HT1080 (cell line): ENCODE measurements at places on chromosomes 11 and 22. TPM values are rescaled to one million over a fixed set of nuclear protein-coding genes. Genes with fewer than 3 reads are reported as not detected.

- DNase-seq: peak; percentile 34
Measured at GRCh38 chr22:48654492-48654891, 1173.2 kb downstream of the BRD1 start.

DNA sequence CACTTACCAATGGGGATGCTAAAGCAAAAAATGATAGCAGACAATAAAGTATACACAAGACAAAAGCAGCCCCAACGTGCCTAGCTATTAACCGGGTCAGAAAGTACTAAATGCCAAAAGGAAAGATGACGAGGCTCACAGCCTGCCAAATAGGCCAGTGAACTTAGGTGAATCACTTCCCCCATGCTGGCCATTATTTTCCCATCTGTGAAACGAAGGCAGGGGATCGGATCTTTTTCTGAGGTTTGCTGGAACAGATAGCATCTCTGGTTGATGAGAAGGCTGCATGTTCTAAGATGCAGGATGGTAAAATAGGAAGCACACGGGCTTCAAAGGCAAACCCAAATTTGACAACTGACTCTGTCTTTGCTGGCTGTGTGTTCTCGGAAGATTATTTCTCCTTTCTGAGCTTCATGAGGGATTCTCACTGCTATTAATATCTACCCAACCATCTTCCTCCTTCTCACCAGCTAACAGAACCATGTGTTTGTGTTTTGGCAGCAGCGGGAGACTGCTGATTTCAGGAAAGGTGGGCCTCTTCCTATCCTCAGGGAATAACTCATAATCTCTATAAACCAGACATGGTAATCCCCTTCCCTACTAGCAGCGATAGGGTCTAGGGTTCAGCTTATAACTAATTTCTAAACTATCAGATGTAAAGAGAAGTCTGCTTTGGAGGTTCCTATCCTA lies 390.7 kb downstream of the LARGE1 start:
- peak; percentile 45 for DNase-seq

DNA sequence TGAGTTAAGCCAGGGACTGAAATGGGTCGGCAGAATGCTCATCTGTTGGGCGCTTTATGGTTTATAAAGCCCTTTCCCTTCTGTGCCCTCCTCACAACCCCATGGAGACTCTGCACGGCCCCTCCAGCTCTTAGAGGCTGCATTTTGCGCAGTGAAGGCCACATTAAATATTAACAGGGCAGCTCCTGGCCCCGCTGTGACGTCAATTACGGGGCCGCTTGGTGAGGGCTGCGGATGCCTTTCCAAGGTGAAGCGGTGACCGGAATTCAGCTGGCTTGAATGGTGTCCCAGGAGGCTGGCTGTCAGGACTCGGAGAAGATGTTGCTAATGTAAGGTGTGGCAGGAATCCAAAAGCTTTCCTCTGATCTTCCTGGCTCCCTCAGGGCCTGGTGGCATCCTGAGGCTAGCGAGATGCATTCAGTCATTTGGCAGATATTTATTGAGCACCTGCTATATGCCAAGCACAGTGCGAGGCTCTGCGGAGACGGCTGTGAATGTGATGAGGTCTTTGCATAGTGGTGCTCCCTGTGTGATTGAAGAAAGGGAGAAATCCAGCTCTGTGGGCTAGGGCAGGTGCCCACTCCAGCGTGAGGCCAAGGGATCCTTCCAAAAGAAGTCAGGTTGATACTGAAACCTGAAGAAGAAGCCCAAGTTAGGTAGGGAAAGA lies 10.4 kb upstream of the YWHAH start:
- DNase-seq: no peak

GRCh38 chr11:117986981-117987574 lies 884 bp downstream of the IL10RA start:
- no peak for DNase-seq

DNA sequence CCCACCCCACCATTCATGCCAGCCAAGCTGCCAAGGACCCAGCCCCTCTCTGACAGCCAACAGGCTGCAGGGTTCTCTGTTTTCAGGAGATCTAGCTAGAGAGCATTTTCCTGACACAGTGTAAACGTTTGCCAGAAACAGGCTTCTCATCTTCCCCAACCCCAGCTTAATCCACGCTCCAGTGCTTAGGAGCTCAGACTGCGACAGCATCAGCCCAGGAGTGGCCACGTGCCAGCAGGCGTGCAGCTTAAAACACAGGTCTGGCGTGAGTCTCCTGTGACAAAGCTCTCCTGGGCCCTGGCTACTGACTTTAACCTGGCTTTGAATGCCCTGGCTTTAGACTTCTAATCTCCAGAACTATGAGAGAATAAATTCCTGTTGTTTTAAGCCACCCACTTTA lies 66.6 kb downstream of the GALNT18 start:
- no peak for DNase-seq

The FXYD2 gene
- not detected in 2 replicates for total RNA-seq

The ACRV1 gene
- 0.10 TPM in 1 of 2 replicates, not detected in the other for total RNA-seq

DNA sequence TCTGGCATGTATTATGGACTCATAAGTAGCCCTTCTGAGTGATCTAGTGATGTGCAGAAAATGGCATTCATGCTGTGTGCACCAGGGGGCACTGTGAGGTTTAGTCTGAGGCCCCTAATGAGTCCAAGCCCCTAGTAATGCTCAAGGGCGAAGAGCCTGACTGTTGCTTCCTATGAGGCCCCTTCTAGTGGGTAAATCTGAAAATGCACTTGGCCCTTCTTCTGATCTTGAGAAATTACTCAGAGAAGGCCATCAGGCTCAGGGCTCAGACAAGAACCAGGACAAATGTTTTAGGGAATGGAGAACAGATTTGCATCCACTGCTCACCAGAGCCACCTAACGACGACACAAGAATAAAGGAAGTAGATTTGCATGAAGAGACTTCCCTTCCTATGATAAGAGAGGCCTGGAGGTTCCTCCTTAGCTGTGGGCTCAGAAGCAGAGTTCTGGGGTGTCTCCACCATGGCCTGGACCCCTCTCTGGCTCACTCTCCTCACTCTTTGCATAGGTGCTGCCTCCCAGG lies 75.8 kb downstream of the GGTLC2 start:
- peak; percentile 73 for DNase-seq

GRCh38 chr11:74033046-74033445 lies 24.2 kb upstream of the UCP3 start:
- no peak for DNase-seq

- DNase-seq: no peak
Measured at GRCh38 chr11:119905162-119905561, 176.2 kb upstream of the NECTIN1 start.

- DNase-seq: no peak
Measured at GRCh38 chr11:130159657-130160497, at the start of gene ST14. TSS of gene ST14 (plus strand) at chr11:130159782. CDS start at chr11:130159980, 198 bp downstream.

DNA sequence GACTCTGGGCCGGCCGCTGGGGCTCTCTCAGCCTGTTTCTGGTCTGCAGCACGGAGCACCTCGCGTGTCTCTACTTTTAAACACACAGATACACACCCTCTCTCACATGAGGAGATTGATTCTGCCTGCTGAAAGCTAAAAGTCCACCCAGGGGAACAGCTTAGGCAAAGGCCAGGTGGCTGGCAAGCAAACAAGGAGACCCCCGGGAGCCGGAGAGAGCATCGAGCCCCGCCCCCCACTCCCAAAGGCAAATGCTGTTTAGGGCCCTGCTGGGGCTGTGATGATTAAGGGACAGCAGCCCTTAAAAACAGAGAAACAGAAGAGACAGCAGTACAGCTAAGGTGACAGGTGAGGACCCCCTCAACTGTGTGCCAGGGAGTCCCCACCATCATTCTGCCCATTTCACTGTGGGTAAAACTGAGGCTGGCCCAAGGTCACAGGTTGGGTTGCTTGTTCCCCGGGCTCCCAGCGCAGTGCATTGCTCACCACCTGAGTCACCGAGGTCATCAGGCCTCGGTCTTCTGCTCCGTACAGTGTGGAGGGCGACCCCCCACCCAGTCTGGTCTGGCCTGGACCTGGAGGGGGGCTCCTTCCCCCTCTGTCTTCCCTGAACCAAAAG lies 6.8 kb downstream of the CABP7 start:
- peak; percentile 14 for DNase-seq

DNA sequence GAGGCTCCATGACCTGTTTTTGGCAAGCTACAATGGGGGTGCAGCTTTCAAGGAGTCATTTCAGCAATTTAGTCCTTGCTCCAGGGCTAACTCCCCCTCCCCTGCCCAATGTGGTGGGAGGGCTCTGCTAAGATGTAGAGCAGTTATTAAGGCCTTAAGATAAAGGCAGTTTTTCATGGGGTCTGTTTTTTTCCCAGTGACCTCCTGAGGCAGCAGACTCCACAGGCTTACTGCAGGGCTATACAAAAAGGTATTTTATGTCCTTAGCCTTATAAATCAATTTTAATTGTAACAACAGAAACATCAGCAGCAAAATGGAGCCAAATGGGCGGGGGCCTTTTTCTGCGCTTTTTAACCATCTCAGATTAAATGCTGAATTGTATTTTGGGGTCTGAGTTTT lies 192.3 kb downstream of the KIRREL3 start:
- no peak for DNase-seq

GRCh38 chr11:122175306-122175705 lies 59.3 kb upstream of the BLID start:
- DNase-seq: peak; percentile 53

DNA sequence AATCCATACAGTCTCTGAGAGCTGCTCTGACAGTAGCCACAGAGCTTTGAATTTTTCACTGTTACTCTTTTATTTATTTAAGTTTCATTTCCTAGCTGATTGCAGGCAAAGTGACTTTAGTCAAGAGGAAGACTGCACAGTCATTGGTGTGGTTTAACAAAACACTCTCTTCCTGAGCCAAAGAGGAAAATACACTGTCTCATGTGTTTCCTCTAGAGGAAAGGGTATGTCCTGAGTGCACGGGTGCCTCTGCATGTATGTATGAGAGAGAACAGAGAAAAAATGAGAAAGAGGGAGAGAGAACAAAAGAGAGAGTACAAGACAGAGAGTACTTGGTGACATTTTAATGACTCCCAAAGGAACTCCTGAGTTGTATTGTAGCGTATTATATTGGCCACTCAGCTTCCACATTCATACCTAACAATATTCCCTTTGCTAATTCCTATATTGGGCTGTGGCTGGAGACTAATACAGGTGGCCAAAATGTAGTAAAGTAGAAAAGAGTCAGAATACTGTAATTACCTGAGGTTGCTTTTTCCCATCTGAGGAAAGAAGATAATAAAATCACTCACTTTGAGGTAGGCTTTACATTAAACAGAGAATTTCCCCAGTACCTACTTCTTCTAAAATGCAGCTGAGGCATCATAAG lies at the start of gene OR4D9:
Gene OR4D9 (plus strand): TSS at position 599 of the 649 bp plus-strand sequence. CDS start 3,374 bp downstream, outside the sequence.
- peak; percentile 25 for DNase-seq

DNA sequence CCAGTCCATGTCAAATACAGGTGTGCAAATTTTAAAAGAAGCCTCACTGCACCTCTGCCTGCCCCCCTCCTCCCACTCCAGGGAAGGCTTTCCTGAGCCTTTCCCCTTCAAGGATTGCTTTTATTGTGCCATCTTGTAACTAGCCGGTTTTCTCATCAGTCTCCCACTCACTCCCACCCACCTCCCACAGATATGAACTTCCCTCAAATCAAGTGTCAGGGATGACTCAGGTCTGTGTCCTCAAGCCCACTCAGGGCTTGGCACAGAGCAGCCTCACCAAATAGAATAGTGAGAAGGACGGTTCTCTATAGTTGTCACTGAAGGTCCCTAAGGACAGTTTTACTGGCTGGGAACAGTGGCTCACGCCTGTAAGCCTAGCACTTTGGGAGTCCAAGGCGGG lies 43.0 kb downstream of the THAP12 start:
- DNase-seq: no peak

- no peak for DNase-seq
Measured at GRCh38 chr22:22552630-22553029, 6.4 kb downstream of the PRAME start.

The CTSD gene
- total RNA-seq: 178 and 212 TPM in 2 replicates

The OR4C16 gene
- not detected in 2 replicates for total RNA-seq
